HT1080 (cell line): ENCODE measurements at places on chromosomes 5 and 9. TPM values are rescaled to one million over a fixed set of nuclear protein-coding genes. Genes with fewer than 3 reads are reported as not detected.

FRMD3 gene
- 5.7 and 6.6 TPM in 2 replicates for total RNA-seq

CDH18 gene
- 0.31 and 0.37 TPM in 2 replicates for total RNA-seq

C5orf58 gene
- 2.4 and 7.7 TPM in 2 replicates for total RNA-seq

PCDHA5 gene
- total RNA-seq: not detected in 2 replicates

SOX30 gene
- not detected in 2 replicates for total RNA-seq

BASP1 gene
- total RNA-seq: 134 and 149 TPM in 2 replicates

DPP7 gene
- total RNA-seq: 43.8 and 45.5 TPM in 2 replicates

SLC34A1 gene
- total RNA-seq: 0.10 and 0.34 TPM in 2 replicates

PCDHA9 gene
- total RNA-seq: not detected in 2 replicates

IARS1 gene
- total RNA-seq: 275 and 327 TPM in 2 replicates

YIPF5 gene
- total RNA-seq: 28.9 and 43.0 TPM in 2 replicates

F2RL1 gene
- total RNA-seq: 20.1 and 25.9 TPM in 2 replicates

SH2D3C gene
- not detected in 2 replicates for total RNA-seq

C5orf52 gene
- total RNA-seq: not detected in 2 replicates

SLC6A3 gene
- total RNA-seq: not detected in 2 replicates

SYK gene
- total RNA-seq: 0.03 and 0.68 TPM in 2 replicates

KIF12 gene
- not detected in 2 replicates for total RNA-seq

LECT2 gene
- not detected in 2 replicates for total RNA-seq

GFI1B gene
- total RNA-seq: not detected in 2 replicates

SLC34A3 gene
- not detected in 2 replicates for total RNA-seq

SELENOP gene
- not detected in 2 replicates for total RNA-seq

TIMD4 gene
- not detected in 2 replicates for total RNA-seq

FBP2 gene
- not detected in 2 replicates for total RNA-seq

FOXD4L4 gene
- 0.14 and 0.70 TPM in 2 replicates for total RNA-seq

PPP3R2 gene
- total RNA-seq: not detected in 2 replicates

NIPAL4 gene
- total RNA-seq: not detected in 2 replicates

DPYSL3 gene
- 50.1 and 54.4 TPM in 2 replicates for total RNA-seq

OR1Q1 gene
- not detected in 2 replicates for total RNA-seq

EQTN gene
- total RNA-seq: not detected in 2 replicates
